ENCODE measurements at places on chromosomes 4 and X.
A peak's percentile ranks its signal among the peaks of the same experiment; 100 is the strongest.

DNA sequence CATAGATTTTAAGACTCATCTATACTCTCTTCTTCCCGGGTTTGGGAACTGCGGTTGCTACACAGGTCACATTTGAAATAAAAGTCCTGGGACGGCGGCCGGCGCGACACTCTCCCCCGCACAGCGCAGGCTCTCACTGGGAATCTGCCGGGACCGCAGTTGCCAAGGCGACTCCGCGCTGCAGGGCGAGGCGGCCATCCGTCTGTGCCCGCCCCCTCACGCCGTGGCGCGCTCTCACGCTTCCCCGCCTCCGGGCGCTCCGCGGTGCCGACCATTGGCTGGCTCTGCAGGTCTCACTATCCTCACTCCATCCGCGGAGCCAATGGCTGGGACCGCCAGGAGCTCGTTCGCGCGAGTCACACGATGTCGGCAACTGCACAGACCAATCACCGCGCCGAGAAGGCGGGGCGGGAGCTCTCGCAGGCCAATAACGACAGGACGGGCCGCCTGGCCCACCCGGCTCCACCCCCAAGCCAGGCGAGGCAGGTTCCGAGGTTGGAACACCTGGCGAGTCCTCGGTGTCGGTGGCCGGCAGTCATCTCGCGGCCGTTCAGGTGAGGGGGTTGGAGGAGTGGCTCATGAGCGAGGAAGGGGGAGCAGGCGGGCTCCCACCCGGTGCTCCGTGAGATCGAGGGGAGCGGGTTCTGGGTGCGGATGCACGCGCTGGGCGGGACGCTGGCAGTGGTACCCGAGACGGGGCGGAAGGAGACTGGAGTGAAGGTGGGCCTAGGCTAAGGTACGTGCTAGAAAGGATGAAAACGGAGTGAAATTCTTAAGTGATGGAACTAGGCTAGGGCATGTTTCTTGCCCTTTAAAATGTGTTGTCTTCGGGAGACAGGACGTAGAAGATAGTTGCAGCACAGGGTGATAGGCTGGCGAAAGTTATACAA, at the start of gene MSMO1:
Gene MSMO1, plus strand, starts transcription at position 459 of the 890 bp plus-strand sequence. CDS start 5,702 bp downstream, outside the sequence.
- DNase-seq: peak; percentile 98

DNA sequence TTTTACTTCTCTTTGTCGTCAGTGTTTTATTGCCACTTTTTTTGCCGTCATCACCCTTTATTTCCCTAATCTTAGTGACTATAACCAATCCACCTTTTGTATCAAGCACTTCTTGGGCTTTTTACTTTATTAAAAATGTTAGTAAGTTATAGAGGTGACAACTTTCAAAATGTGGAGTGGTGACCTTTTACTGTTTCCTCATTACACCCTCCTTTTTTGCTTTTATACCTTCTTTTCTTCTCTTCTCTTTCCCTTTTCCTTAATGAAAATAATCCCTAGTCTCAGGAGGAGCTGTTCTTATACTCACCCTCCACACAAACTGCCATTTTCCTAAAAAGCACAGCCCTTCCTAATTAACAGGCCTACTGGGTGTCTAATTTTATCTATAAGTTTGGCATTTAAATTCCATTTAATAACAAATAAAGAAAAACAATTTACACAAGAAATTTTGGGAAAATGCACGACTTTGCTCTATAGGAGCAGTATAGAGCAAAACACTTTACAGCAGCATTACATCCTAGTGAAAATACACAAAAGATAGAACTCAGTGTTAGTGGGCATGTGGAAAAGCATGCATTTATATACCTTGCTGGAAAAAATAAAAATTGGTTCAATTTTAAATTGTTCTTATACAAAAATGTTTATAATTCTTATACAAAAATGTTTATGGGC, 27.3 kb downstream of the BBS12 start:
- DNase-seq: no peak

DNA sequence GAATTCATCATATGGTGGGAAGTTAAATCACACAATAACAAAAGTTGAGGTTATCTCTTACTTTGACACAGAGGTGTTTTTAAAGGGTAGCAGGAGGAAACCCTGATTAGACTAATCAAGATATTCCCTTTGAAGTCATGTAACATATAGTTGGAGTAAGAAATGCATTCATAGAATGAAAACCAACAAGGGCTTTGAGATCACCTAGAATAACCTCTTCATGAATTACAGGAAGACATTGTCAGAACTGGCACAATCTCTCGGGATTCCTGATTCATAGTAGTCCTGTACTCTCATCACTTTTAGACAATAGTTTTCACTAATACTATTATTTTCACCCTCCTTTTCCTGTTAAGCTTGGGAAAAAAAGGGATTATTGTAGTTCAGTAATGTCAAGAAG, 170.2 kb downstream of the PPP3CA start:
- no peak for DNase-seq

- no peak for DNase-seq
Measured at GRCh38 chr4:87531621-87532020, 2.4 kb upstream of the SPARCL1 start.

- no peak for DNase-seq
Measured at GRCh38 chr4:129140521-129140920, 44.6 kb downstream of the C4orf33 start.

- no peak for DNase-seq
Measured at GRCh38 chr4:150382028-150382427, 199.9 kb upstream of the MAB21L2 start.

DNA sequence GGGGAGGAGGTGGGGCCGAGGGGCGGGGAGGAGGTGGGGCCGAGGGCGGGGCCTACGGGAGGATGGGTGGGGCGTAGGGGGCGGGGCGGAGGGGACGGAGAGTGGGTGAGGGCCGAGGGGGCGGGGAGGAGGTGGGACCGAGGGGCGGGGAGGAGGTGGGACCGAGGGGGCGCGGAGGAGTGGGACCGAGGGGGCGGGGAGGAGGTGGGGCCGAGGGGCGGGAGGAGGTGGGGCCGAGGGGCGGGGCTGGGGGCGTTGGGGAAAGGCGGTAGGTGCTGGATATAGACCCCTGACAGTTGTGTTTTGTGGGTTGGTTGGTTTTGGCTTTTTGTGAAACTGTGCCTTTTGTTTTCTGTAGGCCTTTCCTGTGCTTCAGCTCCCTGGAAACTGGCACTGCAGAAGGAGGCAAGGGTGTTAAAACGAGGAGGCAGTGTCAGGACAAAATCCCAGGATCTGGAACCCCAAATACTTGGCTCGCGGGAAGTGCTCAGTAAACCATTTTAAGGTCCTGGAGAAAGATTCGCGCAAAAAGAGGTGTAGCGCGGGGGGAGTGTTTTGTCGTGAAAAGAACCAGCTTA, 580 bp upstream of the MMGT1 start:
- peak; percentile 47 for DNase-seq

DNA sequence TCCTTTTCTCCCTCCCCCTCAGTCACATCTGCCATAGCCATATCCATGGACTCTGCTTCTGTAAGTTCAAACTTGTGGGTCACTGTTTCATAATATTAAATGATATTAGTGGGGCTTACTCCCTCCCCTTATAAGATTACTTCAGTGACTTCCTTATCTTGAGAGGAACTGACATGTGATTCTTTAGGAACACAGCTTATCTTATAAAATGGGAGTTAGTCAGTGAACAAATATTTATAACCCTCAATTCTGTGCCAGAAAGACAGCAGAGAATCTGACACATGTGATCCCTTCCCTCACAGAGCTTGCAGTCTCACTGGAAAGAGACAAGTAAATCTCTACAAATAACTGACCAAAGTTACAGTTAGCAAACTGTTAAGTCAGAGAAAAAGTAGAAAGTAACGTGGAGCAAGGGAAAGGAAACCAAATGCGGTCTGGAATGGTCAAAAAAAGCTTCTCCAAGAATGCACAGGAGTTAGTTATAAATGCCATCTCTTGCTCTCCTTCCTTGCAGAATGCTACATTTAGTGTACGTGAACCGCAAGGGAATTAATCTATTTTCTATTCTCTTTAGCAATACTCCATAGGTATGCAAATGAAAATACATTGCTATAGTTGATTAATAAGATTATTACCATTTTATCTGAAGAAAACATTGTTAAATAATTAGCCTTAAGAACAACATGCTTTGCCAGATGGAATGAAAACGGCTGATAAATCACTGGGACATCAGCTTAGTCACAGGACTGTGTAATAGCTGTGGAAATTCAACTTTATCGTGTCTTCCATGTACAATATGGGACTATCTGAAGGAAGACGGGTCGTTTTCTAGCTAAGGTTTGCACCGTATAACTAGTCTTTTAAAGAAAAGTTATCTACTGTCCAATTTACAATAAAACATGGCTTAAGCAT, 29.0 kb downstream of the SGMS2 start:
- DNase-seq: no peak

DNA sequence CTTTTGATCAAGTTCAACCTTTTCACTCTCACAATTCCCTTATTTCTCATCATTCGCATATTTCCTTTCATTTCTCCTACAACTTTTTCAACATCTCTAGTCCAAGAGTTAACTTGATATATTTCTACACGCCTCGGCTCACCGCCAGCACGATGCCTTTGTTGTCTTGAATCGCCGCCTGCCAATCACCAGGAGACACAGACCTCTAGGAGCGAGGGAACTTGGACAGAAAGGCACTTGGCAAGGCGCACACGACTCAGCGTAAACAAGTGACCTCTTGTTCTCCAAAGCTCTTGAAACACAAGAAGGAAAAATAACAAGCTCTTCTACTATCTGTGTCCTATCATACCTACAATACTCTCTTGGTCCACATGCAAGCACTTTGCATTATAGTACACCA, 27.1 kb upstream of the RBMX start:
- no peak for DNase-seq

DNA sequence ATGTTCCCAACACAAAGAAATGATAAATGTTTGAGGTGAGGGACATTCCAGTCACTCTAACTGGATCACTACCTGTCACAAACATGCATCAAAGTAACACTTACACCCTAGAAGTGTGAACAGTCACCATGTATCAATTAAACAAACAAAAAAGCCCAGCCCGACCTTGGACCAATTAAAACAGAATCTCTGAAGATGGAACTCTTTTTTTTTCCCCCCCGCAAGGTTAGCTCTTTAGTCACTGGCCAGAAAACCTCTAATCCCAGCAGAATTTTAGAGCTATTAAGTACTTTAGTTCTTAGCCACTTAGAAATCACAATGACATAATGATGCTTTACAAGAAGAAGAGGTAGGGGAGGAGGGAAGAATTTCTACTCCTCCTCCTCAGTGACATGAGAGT, 154.5 kb downstream of the PALLD start:
- no peak for DNase-seq

GRCh38 chrX:63428348-63428747, 77.2 kb upstream of the SPIN4 start:
- no peak for DNase-seq

DNA sequence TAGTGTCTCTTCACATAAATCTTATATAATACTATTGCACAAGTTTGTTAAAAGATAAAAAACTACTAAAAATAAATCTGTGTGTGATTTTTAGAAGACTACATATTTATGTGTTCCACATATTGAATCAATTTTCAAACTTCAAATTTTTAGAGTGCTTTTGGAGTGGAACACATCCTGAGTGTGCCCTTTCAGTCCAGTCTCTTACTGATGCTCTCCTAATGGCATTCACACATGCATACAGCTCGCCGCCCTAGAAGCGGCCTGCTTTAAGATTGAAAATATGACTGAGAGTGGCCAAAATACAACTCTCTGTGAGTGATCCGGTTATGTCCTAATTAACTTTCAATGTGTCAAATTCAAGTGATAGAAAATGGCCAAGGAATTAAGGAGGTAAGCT, 628.8 kb downstream of the ANKRD50 start:
- no peak for DNase-seq

- no peak for DNase-seq
Measured at GRCh38 chrX:22086003-22086402, 53.9 kb downstream of the PHEX start.

DNA sequence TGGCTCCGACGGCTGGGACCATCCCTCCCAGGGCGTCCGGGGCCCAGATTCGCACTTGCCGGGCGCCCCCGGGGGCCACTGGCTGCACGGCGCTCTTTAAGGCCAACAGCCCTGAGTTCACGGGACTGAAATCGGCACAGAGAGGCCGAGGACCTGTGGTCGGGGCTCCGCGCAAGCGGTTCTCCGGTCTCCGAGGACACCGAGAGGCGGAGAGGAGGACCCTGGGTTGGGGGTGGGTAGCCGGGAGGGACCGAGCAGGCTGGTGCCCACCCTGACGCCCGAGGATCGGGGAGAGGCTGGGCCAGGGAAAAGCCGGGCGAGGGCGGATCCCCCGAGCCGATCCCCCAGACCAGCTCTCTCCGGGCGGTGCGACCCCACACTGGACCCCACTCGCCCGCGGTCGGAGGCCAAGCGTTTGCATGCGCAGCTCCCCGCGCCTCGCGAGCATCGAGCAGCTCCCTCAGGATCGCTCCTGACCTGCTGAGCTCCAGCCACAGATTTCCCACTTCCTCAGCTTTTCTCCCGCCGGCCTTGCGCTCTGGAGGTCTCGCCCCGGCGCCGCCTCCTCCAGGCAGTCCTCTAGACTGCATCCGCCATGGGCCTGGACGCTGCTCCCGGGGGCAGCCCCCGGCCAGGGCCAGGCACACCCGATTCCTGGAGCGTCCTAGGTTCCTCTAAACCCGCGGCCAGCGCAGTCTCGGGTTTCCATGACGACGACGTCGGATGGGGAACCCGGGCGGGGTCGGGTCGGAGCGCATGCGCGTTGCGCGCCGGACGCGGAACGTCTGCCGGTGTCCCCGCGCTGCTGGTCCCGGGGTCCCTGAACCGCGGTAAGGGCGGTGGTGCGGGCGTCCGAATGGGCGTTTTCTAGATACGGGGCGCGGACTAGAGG, 17.6 kb upstream of the NAT8L start:
- peak; percentile 56 for DNase-seq

GRCh38 chrX:129310000-129310399, 213.3 kb downstream of the SMARCA1 start:
- DNase-seq: no peak

Data from fibroblast of the conjunctiva (primary cell).